ENCODE measurements at places on chromosomes 6 and 20. TPM values are rescaled to one million over a fixed set of nuclear protein-coding genes. Genes with fewer than 3 reads are reported as not detected.
A peak's percentile ranks its signal among the peaks of the same experiment; 100 is the strongest.

RSPO3 gene
- total RNA-seq = not detected

LST1 gene
- total RNA-seq = 40.4 TPM

GRCh38 chr6:131182991-131183425 is 47.7 kb downstream of the AKAP7 start:
- peak; percentile 33 for DNase-seq
- H3K27ac ChIP-seq = peak overlapping the region; percentile 55
- peaks cover 9% of the 10 kb centered on the region for H3K4me1 ChIP-seq
- no peaks in the 10 kb centered on the region for H3K27me3 ChIP-seq
- H3K36me3 ChIP-seq = peaks cover 7% of the 10 kb centered on the region

MBOAT1 gene
- total RNA-seq = 6.4 TPM

DNA sequence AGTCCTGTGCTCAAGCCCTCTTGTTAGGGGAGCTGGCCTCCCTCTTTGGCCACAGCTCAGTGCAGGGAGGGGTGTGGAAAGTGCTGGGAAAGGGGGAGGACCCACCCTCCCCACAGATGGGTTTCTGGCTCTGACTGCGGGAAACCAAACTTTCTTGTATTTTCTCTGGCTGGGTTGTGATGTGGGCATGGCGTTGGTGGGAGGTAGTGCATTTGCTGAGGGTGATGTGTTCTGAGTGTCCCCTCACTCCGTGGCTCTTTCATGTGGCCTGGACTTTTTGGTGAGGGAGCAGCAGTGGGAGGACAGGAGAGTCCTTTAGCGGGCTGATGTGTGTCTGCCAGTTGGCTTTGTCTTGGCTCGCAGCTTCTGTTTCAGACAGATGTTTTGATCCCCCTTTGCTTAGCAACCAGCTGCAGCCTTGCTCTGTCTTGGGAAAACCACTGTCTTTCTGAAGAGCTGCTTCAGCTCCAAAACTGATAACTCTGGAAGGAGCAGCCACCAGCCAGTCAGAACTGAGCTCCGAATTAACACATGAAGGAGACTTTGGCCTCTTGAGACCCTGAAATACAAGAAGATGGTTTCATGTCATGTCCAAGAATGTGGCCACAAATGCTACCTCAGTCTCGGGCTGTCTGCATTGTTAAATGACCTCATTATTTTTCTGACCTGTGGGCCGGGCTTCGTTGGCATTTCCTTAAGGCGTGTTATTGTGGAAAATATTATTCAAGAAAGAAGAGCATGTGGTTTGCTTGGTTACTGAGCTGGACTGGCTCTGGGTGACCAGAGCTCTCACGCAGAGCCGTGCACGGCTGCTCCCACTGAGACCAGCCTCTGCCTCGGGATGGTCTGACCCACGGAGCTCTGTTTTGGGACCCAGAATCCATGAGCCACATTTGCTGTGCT is 21.5 kb downstream of the SYNJ2 start:
- H3K27me3 ChIP-seq = no peaks in the 10 kb centered on the region
- peak; percentile 74 for DNase-seq
- H3K36me3 ChIP-seq = peaks cover 11% of the 10 kb centered on the region
- H3K4me3 ChIP-seq = no peak overlapping the region

TGM2 gene
- not detected for total RNA-seq

- H3K4me1 ChIP-seq = peaks cover 8% of the 10 kb centered on the region
- peaks cover 16% of the 10 kb centered on the region for H3K27me3 ChIP-seq
- H3K4me3 ChIP-seq = no peak overlapping the region
- DNase-seq = no peak
These were observed 17.9 kb downstream of the VSTM2L start for GRCh38 chr20:37920679-37921322.

HMGN3 gene
- total RNA-seq = 49.4 TPM

- no peak overlapping the region for H3K4me3 ChIP-seq
- no peak overlapping the region for H3K27ac ChIP-seq
- H3K4me1 ChIP-seq = no peaks in the 10 kb centered on the region
- no peaks in the 10 kb centered on the region for H3K36me3 ChIP-seq
- no peak for DNase-seq
- no peaks in the 10 kb centered on the region for H3K27me3 ChIP-seq
These were observed 15.5 kb downstream of the TGM3 start for GRCh38 chr20:2311329-2311728.

RAET1E gene
- total RNA-seq = not detected

SCGN gene
- not detected for total RNA-seq

- H3K4me3 ChIP-seq = peak overlapping the region; percentile 81
- H3K27ac ChIP-seq = no peak overlapping the region
- H3K4me1 ChIP-seq = peaks cover 17% of the 10 kb centered on the region
- peaks cover 30% of the 10 kb centered on the region for H3K27me3 ChIP-seq
- no peak for DNase-seq
These were observed 12.3 kb upstream of the ZNF311 start for GRCh38 chr6:29017428-29017802.

MICAL1 gene
- total RNA-seq = 17.7 TPM

DNA sequence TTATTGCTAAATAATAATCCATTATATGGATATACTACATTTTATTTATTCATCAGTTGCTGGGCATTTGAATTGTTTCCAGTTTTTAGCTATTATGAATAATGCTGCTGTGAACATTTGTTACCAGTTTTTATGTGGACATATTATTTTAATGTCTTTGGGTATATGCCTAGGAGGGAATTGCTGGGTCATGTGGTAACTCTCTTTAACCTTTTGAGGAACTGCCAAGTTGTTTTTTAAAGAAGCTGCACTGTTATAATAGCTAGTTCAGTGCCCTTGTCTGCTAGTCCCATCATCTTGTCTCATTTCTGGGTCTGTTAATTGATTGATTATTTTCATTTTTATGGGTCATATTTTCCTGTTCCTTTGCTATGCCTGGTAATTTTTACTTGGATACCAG is 56.3 kb downstream of the FOXO3 start:
- no peaks in the 10 kb centered on the region for H3K27me3 ChIP-seq
- H3K4me3 ChIP-seq = no peak overlapping the region
- H3K4me1 ChIP-seq = peaks cover 36% of the 10 kb centered on the region
- no peak for DNase-seq
- H3K27ac ChIP-seq = no peak overlapping the region

- H3K4me3 ChIP-seq = no peak overlapping the region
- no peaks in the 10 kb centered on the region for H3K36me3 ChIP-seq
- no peaks in the 10 kb centered on the region for H3K27me3 ChIP-seq
- peaks cover 25% of the 10 kb centered on the region for H3K4me1 ChIP-seq
- no peak for DNase-seq
These were observed 426.5 kb downstream of the CD83 start for GRCh38 chr6:14543971-14544585.

DNA sequence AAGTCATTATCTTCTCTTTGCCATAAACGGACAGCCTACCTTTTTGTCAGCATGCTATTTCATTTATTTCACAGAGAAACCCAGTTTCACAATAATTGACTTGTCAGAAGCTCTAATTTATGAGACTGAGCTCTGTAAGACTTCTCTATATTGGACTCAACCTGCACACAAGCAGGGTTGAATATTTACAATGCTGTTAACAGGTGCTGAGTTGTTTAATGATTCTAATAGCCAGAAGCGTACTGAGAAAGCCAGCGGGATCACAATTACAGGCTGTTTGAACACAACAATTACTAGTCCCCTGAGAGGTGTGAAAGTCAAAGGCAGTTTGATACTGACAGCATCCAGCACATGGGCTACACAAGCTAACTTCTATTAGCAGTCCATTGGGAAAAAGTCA is 128.2 kb upstream of the SIM1 start:
- H3K27me3 ChIP-seq = no peaks in the 10 kb centered on the region
- no peak overlapping the region for H3K4me3 ChIP-seq
- peaks cover 30% of the 10 kb centered on the region for H3K36me3 ChIP-seq
- no peaks in the 10 kb centered on the region for H3K4me1 ChIP-seq
- no peak for DNase-seq
- H3K27ac ChIP-seq = no peak overlapping the region

GRCh38 chr20:3047486-3048419 is 1.9 kb downstream of the MRPS26 start:
- H3K4me3 ChIP-seq = peak overlapping the region; percentile 85
- H3K4me1 ChIP-seq = peaks cover 20% of the 10 kb centered on the region
- no peak overlapping the region for H3K27ac ChIP-seq
- no peak for DNase-seq
- H3K27me3 ChIP-seq = no peaks in the 10 kb centered on the region

- H3K36me3 ChIP-seq = peaks cover 32% of the 10 kb centered on the region
- no peaks in the 10 kb centered on the region for H3K27me3 ChIP-seq
- peaks cover 76% of the 10 kb centered on the region for H3K4me1 ChIP-seq
- H3K27ac ChIP-seq = peak overlapping the region; percentile 87
- peak; percentile 29 for DNase-seq
These were observed 5.6 kb upstream of the CEP85L start for GRCh38 chr6:118656847-118657451.

DNA sequence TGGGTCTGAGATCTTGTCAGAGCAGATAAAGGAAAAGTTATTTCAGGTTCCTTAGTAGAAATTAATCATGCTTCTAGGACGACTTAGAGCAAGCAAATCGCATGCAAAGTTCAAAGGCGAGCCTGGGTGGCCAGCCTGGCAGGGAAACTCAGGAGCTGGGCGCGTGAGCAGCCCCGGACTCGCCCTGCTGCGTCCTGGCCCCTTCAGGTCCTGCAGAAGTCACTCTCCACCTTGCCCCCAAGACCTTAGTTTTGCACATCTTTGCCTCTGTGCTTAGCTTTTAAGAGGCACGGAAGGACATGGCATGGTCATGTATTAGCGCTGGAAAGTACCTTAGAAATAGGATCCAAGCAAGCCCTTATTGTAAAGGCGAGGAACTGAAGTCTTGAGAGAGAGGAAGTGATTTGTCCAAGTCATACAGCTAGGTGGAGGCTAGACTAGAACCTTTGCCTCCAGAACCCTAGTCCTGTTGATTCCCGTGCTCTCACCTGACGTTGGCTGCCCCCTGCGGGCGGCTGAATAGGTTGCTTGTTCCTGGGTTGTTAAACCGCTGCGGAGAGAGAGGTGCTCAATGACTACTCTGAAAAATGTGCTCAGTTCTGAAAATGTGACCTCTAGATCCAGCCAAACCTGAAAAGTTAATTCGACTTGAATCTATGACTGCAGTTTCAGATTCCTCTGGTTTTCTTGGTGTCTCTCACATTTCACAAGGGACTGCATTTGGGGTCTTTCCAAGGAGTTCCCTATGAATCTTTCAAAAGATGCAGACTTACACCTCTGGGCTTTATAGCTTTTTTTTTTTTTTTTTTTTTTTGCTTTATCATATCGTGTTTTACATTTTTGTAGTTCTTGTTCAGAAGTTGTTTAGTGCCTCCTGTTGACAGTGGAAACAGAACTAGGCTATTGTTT is 2.7 kb downstream of the MYB start:
- H3K27ac ChIP-seq = peak overlapping the region; percentile 97
- peak overlapping the region; percentile 99 for H3K4me3 ChIP-seq

DNA sequence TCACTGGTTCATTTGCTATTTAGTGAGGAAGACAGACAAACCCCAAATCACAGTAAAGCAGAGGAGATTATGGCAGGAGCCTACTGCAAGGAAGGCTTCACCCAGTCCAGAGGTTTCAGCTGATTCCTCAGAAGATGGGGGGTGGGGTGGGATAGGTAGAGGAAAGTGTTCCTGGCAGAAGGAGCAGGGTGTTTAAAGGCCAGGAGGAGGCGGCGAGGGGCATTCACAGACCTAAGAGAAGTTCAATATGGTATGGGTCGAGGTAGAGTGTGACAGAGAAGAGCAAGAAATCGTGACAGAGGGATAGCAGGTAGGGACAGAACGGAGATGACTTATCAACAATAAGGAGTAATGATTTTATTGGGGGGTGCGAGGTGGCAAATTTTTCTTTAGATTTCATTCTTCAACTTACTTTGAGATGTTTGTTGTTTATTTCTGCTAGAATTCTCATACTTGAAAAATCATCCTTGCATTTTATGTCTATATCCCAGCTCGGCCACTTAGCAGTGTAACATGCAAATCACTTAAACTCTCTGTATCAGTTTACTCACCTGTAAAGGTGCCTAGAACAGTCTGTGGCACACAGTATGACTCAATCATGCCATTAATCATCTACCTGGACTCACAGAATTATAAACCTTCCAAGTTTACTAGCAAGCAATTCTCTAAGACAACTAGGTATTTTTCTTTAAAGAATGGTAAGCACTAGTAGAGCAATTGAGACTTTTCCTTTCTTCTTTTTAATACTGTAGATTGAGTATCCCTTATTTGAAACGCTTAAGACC is 176.7 kb downstream of the REV3L start:
- H3K27ac ChIP-seq = no peak overlapping the region
- DNase-seq = no peak
- no peak overlapping the region for H3K4me3 ChIP-seq
- H3K27me3 ChIP-seq = no peaks in the 10 kb centered on the region
- peaks cover 12% of the 10 kb centered on the region for H3K4me1 ChIP-seq

DNA sequence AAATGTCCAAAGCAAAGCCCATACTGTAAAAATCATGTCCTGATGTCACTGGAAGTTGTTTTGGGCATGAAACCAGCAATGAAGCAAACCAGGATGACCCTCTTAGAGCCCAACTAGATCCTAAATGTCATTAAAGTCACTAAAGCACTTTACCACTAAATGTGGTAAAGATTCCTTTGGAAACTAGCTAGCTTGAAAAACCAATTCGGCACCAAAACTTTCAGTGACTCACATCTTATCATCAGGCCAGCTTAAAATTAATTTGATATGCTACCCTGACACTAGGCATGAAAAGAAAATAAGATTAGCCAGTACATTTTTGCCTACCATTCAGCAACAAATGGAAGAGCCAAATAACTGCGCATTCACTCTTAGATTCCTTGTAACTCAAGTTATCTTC is 145.8 kb downstream of the PACRG start:
- H3K27ac ChIP-seq = no peak overlapping the region
- H3K4me1 ChIP-seq = no peaks in the 10 kb centered on the region
- DNase-seq = no peak
- no peak overlapping the region for H3K4me3 ChIP-seq

DNA sequence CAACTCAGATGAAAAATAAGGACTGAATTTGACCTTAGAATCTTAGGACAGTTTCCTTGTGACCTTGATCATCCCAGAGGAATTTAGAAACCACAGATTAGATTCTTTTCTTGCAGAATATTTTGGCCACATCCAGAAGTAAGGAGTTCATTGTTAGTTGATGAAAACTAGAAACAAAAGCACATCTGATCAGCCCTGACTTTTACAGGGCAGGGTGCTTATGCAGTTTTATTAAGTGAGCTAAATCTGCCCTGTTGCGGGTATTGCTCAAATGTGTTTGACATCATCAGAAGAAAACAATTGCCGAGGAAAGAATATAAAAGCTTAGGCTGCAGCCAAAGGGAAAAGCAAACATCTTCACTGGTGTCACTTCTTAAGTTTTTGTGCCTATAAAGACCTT is 100.8 kb downstream of the MTFR2 start:
- peaks cover 7% of the 10 kb centered on the region for H3K27me3 ChIP-seq
- no peak overlapping the region for H3K27ac ChIP-seq
- no peak overlapping the region for H3K4me3 ChIP-seq

Data from activated CD8-positive, alpha-beta T cell treated with anti-CD3 and anti-CD28 coated beads for 36 hours (primary cell).